Activated T-helper 1 cell treated with anti-CD3 and anti-CD28 coated beads, Interleukin-12 subunit alpha, Interleukin-12 subunit beta, Interleukin-2, Interleukin-4 antibody, amounts not matched to agents 30 ng/mL and 10 ng/mL and 1 ng/mL, durations not matched to agents 14 hours and 24 hours and 36 hours (primary cell): ENCODE measurements at places on chromosomes 5 and 9. TPM values are rescaled to one million over a fixed set of nuclear protein-coding genes. Genes with fewer than 3 reads are reported as not detected.

- DNase-seq: no peak
Observed at GRCh38 chr5:19169426-19169825, 818.6 kb downstream of the CDH18 start.

DNA sequence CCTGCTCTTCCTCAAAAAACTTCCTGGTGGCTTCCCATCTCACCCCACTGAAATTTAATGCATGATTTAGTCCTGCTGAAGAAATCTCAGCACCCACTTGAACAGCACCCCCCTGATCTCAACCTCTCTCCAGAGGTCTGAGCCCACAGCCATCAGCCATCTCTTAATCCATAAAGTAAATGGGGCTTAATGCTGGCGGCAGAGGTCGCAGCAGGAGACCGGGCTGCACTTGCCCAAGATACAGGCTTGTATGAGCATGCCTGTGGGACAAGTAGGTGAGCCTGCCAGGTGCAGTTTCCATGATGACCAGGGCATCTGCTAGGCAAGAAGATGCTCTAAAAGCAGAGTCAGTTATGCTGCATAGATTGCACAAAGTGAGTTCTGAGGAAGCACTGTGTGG lies 52.4 kb upstream of the CTXN3 start:
- no peak for DNase-seq

GRCh38 chr5:133944263-133945185 lies 23.9 kb downstream of the C5orf15 start:
- no peak for DNase-seq

GRCh38 chr5:141437221-141437620 lies 6.9 kb downstream of the PCDHGA12 start:
- DNase-seq: no peak

DNA sequence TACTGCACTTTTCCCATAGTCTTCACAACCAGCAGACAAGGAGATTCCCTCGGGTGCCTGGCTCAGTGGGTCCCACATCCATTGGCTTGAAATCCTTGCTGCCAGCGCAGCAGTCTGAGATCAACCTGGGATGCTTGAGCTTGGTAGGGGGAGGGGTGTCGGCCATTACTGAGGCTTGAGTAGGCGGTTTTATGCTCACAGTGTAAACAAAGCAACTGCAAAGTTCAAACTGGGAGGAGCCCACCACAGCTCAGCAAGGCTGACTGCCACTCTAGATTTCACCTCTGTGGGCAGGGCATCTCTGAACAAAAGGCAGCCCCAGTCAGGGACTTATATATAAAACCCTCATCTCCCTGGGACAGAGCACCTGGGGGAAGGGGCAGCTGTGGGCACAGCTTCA lies 512.3 kb upstream of the MPDZ start:
- no peak for DNase-seq

- DNase-seq: no peak
Observed at GRCh38 chr5:151661968-151662732, 24.6 kb downstream of the SPARC start.

DNA sequence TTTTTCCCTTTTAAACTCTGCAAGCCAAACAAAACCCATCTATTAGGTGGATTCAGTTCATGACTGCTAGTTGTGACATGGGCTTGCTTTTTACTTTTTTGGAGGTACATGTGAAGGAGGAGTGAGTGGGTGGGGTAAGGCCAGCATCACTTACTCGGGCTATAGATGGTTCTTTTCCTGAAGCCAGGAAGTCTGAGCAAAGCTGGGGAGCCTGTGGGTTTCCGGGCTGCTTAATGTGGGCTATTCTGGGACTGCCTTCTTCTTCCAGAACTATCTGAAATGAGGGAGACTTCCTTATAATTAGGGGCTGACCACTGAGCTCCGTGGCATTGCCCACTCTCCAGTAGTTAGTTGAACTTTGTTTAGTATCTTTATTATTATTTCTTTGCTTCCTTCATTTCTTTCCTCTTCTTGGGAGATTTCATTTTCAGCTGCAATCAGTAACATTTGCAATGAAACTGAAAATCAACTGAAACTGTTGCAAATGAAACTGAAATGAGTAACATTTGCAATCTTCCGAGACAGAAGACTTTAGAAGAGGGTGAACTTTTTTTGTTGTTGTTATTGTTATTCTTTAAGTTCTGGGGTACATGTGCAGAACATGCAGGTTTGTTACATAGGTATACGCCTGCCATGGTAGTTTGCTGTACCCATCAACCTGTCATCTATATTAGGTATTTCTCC lies 204.9 kb downstream of the LRRC70 start:
- no peak for DNase-seq

- DNase-seq: no peak
Observed at GRCh38 chr9:109150925-109151545, 16.0 kb downstream of the FRRS1L start.

The MEF2C gene
- 0.44 and 0.47 TPM in 2 replicates for total RNA-seq

The SLC25A2 gene
- total RNA-seq: 0.20 and 0.57 TPM in 2 replicates

The HAVCR2 gene
- 128 and 129 TPM in 2 replicates for total RNA-seq

The TICAM2 gene
- total RNA-seq: 0.59 and 1.1 TPM in 2 replicates

The OSMR gene
- total RNA-seq: not detected in 2 replicates

The C9 gene
- total RNA-seq: not detected in 2 replicates

The UBAP1 gene
- total RNA-seq: 30.0 and 33.4 TPM in 2 replicates
